ENCODE measurements at places on chromosomes 6 and 20. TPM values are rescaled to one million over a fixed set of nuclear protein-coding genes. Genes with fewer than 3 reads are reported as not detected.

GRCh38 chr6:38708496-38708895 is 5.6 kb upstream of the GLO1 start:
- no peak for DNase-seq

- DNase-seq: no peak
Observed at GRCh38 chr6:15852289-15852688, 189.5 kb upstream of the DTNBP1 start.

The PGC gene
- not detected for polyA plus RNA-seq

The TGM3 gene
- polyA plus RNA-seq: 0.86 TPM
